ENCODE measurements at places on chromosomes 7 and 10.

GRCh38 chr10:98402478-98402877 lies 12.5 kb downstream of the PYROXD2 start:
- no peak for DNase-seq

DNA sequence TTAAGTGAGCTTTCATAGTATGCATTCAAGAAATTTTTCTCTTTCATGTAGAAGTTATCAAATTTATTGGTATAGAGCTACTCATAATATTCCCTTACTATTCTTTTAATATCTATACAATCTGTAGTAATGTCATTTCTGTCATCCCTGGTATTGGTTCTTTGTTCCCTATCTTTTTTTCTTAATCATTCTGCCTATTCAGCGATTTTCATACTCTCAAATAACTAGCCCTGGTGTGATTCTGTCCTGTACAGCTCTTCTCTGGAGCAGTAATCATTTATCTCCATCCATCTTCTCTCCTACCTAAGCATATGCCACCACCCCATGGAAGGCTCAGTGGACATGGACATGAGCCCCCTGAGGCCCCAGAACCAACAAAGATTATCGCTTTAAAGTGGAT lies 213.2 kb upstream of the NEBL start:
- no peak for DNase-seq

- no peak for DNase-seq
Measured at GRCh38 chr7:21412410-21412851, 15.5 kb upstream of the SP4 start.

GRCh38 chr7:105149827-105150226 lies 135.8 kb downstream of the KMT2E start:
- DNase-seq = no peak

DNA sequence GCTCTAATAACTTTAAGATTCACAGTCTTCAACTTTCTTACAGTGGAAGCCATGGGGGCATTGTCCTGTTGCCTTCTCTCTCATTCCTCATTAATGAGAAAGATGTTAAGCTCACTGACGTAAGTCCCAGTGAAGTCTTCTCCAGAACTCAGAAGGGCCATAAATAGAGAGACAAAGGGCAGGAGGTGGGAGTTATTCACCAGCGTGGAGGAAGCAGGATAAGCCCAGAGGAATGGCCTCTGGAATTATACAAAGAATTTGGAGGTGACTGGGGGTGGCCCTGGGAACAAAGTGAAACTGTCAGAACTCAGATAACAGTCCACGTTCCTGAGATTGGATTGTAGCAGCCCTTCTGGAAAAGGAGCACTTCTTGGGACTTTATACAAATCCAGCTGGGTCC lies 52.4 kb downstream of the SORBS1 start:
- DNase-seq = no peak

GRCh38 chr7:25356534-25357151 lies 128.4 kb upstream of the NPVF start:
- DNase-seq = no peak

DNA sequence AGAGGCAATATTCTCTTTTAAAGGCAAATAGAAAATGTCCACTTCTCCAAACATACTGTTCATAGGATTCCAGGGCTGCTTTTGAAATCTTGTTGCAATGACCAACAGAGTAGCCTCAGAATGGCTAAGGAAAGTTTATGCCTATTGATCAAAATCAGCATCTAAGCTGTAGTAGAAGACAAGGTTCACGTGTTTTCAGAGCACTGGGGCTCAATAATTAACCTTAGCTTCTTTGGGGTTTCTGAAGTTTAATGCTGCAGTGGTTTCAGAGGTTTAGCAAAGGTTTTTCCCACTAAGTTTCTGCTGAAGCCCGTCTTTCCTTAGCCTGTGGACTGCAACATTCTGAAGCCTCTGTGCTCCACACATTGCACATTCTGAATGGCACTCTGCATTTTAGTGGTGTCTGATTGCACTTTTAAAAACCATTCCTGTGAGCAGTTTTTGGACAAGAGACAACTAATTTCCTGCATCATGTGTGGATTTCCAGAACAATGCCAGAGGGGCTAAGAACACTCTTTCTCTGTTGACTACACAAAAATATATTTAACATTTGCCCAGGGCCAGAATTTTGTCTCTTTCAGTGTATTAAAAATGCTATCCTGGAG lies 342.5 kb downstream of the PTEN start:
- no peak for DNase-seq

- no peak for DNase-seq
Measured at GRCh38 chr10:112816033-112816430, 134.0 kb upstream of the TCF7L2 start.

DNA sequence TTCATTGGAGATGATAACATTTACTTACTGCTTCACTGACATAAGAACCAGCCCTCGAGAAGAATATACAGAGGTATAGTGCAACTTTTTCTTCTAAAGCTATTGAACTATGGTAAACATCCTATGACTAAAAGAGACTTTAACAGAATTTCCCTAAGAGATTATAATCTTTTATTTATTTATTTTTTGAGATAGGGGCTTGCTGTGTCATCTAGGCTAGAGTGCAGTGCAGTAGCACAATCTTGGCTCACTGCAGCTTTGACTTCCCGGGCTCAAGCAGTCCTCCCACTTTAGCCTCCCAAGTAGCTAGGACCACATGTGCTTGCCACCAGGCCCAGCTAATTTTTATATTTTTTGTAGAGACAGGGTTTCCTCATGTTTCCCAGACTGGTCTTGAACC lies 258.5 kb upstream of the FERD3L start:
- no peak for DNase-seq

- peak; percentile 25 for DNase-seq
Measured at GRCh38 chr10:59536167-59537014, 173.3 kb downstream of the SLC16A9 start.

DNA sequence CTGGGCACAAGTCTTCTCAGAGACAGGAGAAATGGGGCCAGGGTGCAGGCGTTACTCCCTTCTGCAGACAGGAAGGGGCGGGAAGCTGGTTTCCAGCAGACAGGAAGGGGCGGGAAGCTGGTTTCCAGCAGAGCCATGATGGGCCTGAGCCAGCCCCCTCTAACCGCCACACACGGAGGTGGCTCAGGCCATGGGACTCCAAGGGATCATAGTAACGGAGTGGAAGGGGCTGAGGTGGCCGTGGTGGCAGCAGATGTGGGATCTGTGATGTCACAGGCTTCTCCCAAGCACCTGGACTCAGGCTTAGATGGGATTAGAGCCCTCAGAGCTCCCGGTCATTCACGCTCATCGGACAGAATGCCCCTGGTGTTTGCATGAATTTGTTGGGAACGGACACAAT lies 177.8 kb downstream of the USP6NL start:
- DNase-seq = no peak

DNA sequence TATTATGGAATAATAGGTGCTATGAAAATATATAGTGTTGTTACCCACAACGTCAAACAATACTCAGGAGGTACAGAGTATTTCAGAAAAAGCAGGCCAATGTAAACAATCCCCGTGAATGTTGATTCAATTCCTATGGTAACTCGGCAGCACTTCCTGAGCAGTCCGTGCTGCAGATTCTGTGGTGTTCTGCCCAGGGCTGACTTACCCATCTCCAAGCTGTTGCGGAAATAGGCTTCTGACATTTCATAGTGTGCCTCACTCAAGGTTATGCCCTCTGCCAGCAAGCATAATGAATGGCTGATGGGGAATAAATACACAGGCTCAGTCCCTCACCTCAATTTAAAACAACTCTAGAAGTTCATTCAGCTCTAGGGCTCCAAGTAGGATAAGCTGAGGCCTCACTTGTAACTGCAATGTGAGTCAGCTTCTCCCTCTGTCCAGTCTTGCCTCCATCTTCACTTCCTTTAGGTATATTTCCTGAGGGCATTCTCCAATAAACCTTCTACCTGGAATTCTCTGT lies 177.6 kb downstream of the GNAI1 start:
- peak; percentile 39 for DNase-seq

DNA sequence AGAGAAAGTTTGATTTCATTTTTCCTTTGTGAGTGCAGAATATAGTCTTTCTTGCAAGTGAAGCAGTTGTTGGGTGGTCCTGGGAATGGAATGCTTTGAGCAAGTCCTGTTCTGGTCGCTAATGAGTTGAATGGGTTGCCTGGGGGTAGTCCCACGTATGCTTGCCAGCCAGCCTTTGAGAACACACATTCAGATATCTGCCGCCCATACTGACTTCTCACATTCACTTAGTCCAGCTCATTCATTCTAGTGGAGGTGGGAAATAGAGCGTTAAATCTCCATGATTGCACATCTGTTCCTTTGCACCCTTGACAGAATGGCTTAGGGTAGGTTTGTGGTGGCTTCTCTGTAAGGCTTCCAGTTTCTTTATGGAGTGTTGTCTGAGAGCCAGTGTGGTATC lies 256.6 kb downstream of the SORCS3 start:
- no peak for DNase-seq

GRCh38 chr7:159038066-159038465 lies 106.6 kb downstream of the VIPR2 start:
- no peak for DNase-seq

DNA sequence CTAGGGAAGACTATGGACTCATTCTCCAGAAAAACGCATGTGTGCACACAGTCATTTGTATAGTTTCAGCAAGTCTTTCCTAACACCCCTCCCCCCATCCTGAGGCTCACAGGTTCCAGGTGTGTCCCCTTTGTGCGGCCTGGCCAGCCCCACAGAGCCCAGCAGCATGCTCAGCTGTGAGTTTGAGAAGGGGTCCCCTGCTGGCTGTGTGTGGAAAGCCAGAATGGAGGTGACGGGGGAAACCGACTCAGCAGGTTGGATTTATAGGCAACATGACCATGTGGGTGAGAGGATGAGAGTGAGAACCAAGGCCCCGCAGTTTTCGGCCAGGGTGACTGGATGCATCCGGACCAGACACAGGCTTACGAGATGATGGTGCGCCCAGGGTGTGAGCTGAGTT lies 9.9 kb downstream of the PTPRE start:
- no peak for DNase-seq

GRCh38 chr7:120169996-120170783 lies 102.8 kb upstream of the KCND2 start:
- DNase-seq = no peak

GRCh38 chr10:2978111-2978510 lies 89.2 kb upstream of the PFKP start:
- no peak for DNase-seq

GRCh38 chr7:44889086-44889781 lies 3.9 kb upstream of the PURB start:
- DNase-seq = no peak

- no peak for DNase-seq
Measured at GRCh38 chr7:80478683-80479082, 33.2 kb downstream of the GNAT3 start.

DNA sequence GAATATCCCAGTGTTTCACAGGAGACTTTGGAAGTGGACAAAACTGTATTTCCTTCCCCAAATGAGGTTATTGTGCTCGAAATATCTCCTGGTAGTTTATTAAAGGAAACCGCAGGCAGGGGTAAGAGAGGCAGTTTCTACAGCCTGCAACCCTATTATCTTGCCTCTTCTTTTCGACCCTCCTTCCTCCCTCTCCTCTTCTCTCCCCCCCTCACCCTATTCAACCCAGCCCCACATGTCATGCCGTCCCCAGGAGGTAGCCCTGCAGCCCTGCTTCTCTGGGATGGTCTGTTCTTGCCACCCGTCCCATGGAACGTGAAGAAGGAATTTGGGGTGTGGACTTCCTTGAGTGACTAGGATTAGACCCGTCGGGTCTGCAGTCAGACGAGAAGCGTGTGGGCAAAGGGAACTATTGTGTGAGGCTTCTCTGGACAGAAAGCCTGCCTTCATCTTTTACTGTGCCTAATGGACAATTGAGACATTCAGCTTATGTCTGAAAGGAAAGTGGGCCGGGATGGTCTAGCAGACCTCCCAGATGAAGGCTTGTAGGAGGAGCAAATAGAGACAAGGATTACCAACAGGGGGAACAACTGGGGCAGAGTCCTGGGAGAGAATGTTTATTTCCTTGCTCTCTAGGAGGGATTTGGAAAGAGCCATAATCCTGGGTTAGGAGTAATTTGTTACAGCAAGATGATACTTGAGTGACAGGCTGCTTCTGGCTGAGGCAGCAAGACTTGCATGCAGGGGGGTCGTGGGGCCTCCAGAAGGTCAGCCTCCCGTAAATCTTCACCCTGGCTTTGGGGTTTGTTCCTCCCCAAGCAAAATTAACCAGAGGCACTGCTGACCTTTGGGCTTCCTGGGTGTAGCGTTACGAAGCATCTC lies 77.8 kb downstream of the TCF7L2 start:
- DNase-seq = no peak

DNA sequence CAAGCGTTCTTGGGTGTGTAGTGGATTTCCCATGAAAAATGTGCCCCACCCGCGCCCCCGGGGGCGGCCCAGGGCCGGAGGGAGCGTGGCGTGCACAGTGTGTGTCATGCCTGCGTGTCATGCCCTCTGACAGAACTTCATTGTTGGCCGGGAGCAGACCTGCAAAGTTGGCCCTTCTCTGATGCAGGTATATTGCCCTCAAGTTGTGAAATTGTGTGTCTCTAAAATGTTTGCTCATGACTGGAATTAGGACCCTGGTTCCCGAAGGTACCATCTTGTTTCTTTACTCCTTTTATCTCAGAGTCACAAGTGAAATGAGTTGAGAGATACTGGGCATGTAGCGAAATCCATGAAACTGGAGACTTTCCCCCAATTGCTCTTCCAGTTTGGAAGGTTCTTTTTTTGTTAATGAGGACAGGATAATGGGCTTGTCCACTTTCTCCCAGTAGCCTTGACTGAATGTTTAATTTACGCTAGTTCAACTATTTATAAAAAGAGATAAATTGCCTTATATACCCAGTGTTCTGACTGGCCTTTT lies 26.2 kb downstream of the ADK start:
- DNase-seq = peak; percentile 30

- no peak for DNase-seq
Measured at GRCh38 chr7:100879685-100880261, 4.9 kb downstream of the SRRT start.

GRCh38 chr7:104267701-104268368 lies 60.0 kb upstream of the ORC5 start:
- no peak for DNase-seq

DNA sequence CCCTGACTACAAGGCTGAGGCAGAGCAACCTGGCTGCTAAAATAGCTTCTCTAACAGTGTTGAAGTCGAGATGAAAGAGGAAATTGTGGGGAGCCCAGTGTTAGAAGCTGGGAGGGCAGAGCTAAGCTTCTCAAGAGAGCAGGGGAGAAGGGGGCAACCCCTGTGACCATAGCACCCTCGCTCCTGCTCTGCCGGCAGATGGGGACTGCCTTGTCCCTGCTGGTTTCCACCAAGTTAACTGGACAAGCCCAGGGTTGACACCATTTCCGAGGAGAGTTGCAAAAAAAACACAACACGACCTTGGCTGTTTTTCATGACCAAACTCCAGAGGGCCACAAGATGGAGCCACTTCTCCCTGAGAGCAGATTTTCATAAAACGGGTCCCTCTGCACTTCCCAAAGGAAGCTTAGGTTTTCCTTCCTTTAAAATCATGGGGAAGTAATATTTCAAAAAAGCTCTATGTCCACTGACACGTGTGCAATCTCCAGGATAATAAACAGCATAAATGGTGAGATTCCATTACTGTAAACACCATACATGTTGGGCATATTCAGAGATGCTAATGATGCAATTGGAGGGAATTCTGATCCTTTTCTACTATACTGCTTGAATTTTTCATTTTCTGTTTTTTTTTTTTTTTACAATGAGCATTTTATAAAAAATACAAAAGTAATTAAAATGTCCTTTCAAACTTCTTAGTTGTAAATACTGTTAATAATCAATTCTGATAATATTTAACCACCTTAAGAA lies 140.4 kb downstream of the PIP4K2A start:
- DNase-seq = peak; percentile 31
